Endodermal cell (in vitro differentiated cells): ENCODE measurements at places on chromosomes 3 and 15. TPM values are rescaled to one million over a fixed set of nuclear protein-coding genes. Genes with fewer than 3 reads are reported as not detected.

DNA sequence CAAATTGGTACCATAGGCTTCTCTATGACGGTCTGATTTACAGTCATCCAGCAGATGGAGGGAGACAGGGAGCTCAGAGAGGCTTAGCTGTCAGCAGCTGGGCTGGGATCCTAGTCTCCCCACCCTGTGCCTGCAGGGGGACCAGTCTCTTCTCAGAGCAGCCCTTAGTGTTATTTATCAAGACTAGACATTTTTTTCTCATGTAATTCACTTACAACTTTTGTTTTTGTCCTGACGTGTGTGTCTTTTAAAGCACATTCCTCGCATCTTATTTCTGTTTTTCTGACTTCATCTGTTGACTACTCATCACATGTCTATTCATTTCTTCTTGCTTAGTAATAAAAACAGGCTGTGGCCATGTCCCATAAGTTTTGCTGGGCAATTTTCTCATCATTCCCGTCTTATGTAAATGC is 116.1 kb downstream of the KLF13 start:
- peak; percentile 72 for DNase-seq

- no peak for DNase-seq
These were observed 31.4 kb downstream of the NPTN start for GRCh38 chr15:73601451-73602445.

- DNase-seq: no peak
These were observed 154.5 kb upstream of the TBL1XR1 start for GRCh38 chr3:177351757-177352158.

DNA sequence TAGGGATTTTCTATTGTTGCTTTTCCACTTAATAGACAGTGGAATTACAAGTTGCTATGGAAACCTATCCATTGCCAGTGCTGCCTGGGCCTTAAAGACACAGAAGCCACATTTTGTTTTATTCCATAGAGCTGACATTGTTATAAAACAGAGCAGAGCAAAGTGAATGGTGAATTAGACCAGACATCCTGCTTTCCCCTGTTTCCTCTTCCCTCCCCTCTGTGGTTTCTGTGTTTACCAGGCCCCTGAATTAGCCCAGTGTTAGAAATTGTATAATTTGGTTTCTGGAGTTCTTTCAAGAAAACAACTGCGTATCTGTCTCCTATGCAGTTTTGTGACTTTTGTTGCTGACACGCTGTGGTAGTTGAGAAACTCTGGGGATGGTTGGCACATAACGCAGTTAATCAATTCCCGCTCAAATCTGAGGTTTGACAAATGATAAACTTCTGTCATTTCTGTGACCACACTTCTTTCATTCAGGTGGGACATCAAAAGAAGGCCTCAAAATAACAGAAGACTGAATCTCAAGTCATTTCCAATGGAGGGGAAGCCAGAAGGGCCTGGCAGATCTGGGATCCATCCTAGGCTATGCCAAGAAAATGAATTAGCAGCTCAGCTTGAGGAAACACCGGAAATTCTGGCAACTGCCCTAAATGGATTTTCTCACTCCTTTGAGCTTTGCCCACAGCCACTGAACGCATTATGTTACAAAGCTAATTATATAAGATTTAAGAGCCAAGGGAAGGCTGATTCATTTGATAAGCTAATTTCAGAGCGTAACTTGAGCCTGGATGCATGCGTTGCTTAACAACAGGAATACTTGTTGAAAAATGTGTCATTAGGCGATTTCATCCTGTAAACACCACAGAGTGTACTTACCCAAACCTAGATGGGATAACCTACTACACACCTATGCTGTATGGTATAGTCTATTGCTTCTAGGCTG is 46.9 kb downstream of the NR1D2 start:
- DNase-seq: no peak

GRCh38 chr3:4724051-4724629 is 231.0 kb downstream of the ITPR1 start:
- DNase-seq: no peak

DNA sequence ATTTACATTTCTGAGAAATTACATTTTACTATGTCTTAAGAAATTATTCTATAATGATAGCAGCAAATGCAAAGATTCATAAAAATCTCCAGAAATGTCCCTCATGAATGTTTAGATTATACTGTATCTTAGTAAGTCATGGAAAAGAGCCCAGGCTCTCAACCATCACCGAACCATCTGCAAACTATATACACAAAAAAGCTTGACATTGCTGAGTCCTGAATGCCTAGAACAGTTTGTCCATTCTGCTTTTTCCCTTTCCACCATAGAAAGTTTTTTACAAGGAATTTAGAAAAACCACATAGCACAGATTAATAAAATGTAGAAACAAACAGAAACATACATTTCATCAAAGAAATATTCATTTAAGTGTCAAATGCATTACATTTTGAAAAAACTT is 83.6 kb downstream of the MYO9A start:
- no peak for DNase-seq

- no peak for DNase-seq
These were observed 117.4 kb upstream of the ADAMTS9 start for GRCh38 chr3:64805248-64805647.

DNA sequence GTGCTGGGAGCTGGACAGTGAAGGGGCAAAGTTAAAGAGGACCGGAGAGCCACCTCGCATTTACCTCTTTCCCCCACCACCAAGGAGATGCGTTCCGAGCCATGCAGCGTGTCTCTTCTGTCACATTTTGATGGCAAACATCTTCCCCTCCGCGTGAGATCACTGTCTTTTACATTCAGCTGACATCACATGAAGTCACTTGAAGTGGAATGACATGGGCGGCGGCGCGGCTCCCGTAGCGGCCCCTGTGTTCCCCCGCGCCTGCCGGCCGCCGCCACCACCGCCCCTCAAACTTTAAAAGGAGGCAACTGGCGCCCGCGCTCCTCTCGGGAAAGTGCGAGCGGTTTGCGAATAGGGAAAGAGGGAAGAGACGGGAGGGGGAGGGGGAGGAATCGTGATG is at the start of gene FEZF2:
Gene FEZF2, minus strand, starts transcription at position 336 of the 400 bp plus-strand sequence. CDS start 682 bp downstream, outside the sequence.
- DNase-seq: peak; percentile 78

DNA sequence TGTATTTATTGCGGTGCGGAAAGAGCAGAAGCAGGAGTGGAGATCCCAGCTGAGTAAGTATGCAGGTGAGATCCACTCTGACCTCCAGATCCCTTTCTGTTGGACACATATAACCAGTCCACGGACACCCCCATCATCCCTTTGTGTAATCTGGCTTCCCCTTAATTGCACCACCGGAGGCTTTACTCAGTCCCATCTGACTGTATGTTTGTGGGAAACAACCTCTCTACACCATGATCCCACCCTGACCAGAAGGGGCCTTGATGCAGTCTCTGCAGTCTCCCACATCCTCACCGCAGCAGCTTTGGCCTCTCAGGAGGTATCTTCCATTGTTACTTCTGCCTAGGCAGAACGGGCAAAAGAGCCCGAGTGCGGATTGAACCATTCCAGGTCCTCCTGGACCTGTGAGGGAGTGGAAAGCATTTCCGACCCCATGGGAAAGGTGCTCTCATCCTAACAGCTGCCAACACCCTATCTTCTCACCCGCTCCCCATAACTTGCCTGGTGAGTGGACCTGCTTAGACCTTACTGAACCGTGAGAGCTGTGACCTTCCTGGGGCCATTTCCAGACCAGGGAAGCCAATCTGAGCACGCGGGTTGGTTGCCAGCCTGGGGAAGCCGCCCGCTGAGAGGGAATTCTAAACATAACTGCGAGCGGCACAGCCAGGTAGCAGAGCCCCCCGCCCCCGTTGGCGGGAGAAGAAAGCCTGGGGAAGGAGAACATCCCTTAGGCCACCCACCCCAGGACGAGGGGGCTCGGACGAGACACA is 1.1 kb downstream of the SLCO2A1 start:
- DNase-seq: peak; percentile 71

- DNase-seq: no peak
These were observed 270.2 kb downstream of the THSD4 start for GRCh38 chr15:71385457-71385856.

DNA sequence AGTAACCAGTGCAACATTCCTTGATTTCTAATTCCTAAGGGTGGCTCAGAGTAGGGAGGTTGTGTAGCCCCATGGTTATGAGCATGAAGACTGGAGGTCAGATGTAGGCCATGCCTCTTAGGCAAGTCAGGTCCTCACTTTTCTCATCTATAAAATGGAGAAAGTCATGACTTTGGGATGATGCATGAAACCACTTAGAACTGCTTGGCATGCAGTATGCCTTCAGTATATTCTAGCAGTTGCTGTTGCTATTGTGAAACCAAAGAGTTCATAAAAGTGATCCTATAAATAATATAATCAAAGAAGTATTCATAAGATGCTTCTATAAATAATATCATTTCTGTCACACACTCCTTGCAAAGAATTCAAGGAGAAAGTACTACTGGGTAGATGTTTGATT is 65.5 kb downstream of the TMEM108 start:
- DNase-seq: no peak

DNA sequence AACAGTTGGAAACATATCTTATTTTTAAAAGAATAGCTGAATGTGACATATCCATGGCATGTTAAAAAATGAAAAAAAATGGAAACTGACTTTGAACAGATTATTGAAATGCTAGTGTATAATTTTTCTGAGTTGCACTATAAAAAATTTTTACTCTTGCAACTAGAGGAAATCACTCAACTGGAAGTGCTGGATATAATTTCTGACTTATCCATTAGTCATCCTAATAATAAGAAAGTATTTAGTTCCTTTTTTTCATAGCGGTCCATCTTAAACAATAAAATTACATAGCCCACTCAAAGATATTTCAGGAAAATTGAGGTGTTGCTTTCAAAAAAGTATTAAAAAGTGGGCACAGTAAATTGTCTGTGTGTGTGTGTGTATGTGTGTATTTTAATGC is 80.7 kb downstream of the MBNL1 start:
- no peak for DNase-seq

DNA sequence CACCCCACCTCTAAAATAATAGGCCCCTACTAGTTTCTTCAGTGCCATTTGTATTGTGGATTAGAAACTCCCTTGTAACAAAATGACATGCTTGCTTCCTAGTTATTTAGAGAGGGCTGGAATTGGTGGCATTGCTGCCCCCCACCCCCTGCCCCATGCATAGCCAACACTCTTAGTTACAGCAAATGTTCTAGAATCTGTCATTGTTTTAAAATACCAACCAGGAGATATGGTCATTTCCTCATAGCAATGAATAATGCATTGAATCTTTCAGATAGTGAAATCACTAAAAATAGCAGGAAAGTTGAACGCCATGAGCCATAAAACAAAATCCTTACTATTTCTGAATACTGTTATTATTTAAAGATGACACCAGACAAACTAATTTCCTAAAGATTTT is 292.5 kb downstream of the ARPP21 start:
- DNase-seq: no peak

DNA sequence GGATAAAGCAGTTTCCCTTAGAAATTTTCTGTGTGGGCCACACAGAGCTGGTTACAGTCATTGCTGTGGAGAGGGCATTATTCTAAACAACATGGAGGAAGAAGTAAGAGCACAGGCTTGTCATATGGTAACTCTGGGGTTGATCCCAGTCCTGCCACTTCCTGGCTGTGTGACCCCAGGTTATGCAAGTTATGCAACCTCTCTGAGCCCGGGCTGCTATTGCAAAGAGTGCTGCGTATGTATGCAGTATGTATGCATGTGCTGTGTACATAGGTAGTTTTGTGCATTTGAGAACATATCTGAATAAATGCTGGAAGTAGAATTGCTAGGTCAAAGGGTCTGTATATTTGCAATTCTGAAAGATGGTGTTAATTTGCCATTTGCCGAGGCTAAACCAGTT is 9.2 kb downstream of the SPSB4 start:
- no peak for DNase-seq

GRCh38 chr15:86165265-86166211 is 85.9 kb downstream of the AGBL1 start:
- DNase-seq: no peak

- DNase-seq: peak; percentile 65
These were observed 108.0 kb upstream of the PRR20G start for GRCh38 chr3:127395663-127396355.

- no peak for DNase-seq
These were observed 398.9 kb downstream of the LSAMP start for GRCh38 chr3:116046350-116046749.

GRCh38 chr3:41131224-41131623 is 68.1 kb upstream of the CTNNB1 start:
- DNase-seq: no peak

DNA sequence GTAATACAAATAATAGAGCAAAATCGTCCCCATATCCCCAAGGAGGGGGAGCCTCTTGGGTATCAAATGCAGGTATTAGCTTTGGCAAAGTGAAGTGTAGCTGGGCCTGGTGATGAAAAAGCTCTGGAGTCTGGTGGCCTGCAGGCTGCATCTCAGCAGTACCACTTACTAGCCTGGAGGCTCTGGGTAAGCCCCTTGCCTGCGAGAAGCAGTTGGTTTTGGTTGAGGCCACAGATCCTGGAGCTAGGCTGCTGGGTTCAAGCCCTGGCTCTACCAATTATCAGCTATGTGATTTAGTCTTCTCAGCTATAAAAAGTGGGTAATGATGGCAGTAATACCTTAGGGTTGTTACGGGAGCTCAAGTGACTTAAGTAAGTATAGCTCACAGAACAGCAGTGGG is 6.1 kb downstream of the KCNAB1 start:
- DNase-seq: no peak

GRCh38 chr3:72338942-72339669 is 509.1 kb downstream of the SHQ1 start:
- DNase-seq: no peak

DNA sequence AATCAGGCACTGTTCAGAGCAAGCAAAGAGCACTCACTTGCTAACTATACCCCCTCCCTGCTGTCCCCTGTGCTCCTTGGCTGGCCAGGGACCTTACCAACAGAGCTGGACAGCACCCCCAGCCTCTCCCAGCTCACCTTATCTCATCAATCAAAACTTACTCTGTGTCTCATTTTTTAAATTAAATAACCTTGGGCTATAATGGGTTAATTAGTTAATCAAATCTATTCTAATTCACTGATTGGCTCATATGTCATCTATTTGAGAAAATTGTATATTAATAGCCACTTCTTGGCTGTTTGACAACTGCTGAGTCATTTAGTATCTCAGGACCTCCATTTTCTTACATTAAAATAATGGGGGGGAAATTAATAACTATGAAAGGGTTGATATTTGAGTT is 22.9 kb downstream of the IL5RA start:
- no peak for DNase-seq

GRCh38 chr15:23446215-23447106 is 582 bp downstream of the GOLGA6L2 start:
- DNase-seq: no peak

Gene CHRM5
- total RNA-seq: not detected in 2 replicates

Gene RTP1
- 0.88 and 1.4 TPM in 2 replicates for total RNA-seq

Gene FETUB
- total RNA-seq: not detected in 2 replicates

Gene RSL24D1
- total RNA-seq: 76.8 to 82.4 TPM (median 79.8 TPM) in 3 replicates

Gene ZMYND10
- 0.22 to 3.2 TPM (median 1.3 TPM) in 3 replicates for total RNA-seq

Gene BFSP2
- total RNA-seq: not detected in 3 replicates

Gene SUMF1
- total RNA-seq: 16.7 to 19.0 TPM (median 18.4 TPM) in 3 replicates

Gene CSK
- 62.5 and 68.5 TPM in 2 replicates for total RNA-seq

Gene MYEF2
- total RNA-seq: 75.8 to 96.1 TPM (median 91.2 TPM) in 3 replicates

Gene SH3GL3
- 3.5 and 4.9 TPM in 2 replicates for total RNA-seq
